Chondrocyte (in vitro differentiated cells): ENCODE measurements at places on chromosomes 1 and 21. TPM values are rescaled to one million over a fixed set of nuclear protein-coding genes. Genes with fewer than 3 reads are reported as not detected.

The KCNT2 gene
- 11.9 to 15.9 TPM (median 13.4 TPM) in 3 replicates for total RNA-seq

The IL6R gene
- 1.1 to 1.4 TPM (median 1.3 TPM) in 3 replicates for total RNA-seq

The SMCP gene
- total RNA-seq, result not detected in 3 replicates

GRCh38 chr21:45119812-45120211, 45.4 kb downstream of the ADARB1 start:
- no peak for DNase-seq

DNA sequence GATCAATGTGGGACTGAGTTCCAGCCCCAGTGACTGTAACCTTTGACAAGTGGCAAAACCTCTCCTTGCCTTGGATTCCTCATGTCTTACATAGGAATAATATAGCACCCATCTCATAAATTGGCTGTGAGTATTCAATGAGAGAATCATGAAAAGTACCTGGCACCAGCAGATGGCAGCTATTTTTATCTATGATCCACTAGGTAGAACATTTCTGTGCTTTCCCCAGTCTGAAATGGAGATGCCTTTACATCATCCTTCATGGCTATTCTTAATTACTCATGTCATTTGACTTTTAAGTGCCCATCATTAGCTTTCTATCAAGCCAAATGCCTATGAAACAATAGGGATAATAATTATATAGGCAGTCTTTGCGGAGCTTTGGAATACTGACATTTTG, 130.1 kb downstream of the TGFB2 start:
- DNase-seq, result no peak

GRCh38 chr21:26790296-26790695, 54.9 kb downstream of the ADAMTS1 start:
- no peak for DNase-seq

DNA sequence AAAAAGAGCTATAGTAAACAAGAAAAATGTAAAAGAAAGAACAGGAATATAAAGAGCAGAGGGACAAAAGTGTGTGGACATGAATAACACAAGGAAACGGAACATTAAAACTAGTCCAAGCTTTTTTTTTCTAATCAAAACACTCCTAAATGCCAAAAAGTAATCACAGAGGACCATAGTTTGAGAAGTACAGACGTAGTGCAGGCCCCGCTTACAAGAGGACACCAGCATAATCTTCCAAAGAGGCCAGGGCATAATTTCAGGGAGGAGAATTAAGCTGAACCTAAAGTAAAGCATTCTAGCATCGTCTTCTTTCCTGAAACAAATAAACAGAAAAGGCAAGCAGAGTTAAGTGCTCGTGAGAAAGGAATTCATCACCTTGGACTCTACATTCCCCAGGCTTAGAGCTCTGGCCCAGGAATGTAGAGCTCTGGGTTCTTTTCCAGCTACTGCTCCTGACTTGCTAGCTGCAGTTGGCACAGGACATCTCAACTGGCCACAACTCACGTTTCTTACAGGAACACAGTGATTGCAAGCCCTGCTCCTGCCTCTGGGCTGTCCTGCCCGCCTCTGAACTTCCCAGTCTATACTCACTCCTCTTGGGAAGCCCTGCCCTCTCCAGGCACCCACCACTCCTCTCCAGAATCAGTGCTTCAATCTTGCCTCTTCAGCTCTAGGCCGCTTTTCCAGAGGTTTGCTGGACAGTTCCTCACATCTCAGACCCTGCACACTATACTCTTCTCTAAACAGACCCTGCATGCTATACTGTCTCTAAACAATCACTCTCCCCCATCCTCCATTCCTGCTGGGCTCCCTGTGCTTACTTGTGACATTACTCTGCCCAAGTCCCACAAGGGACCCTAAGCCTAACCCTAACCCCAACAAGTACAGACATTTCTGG, 9.8 kb downstream of the RGS8 start:
- no peak for DNase-seq
